ENCODE measurements at places on chromosomes 5 and 9.

DNA sequence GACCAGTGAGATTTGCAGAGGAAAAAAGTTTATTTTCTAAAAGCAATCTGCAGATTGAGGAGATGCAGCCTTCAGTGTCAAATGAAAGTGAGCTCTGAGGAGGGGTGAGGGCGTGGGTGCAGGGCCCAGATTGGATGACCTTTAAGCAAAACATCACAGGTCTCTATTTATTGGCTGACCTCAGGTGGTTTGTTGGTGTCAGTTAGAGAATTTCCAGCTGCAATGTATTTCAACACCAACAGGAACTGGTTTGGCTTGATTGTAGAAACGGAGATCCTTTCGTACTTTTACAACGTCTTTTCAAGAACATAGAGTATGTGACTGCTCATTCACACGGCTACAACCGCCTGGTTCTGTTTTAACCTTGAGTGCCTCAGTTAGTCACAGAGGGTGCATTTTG lies 1069.1 kb downstream of the EFNA5 start:
- no peaks in the 10 kb centered on the region for H3K27me3 ChIP-seq
- H3K4me1 ChIP-seq: no peaks in the 10 kb centered on the region
- H3K36me3 ChIP-seq: no peaks in the 10 kb centered on the region
- H3K4me3 ChIP-seq: no peak overlapping the region
- H3K27ac ChIP-seq: no peak overlapping the region
- ATAC-seq: no peak

GRCh38 chr9:103245369-103245768 lies 250.2 kb downstream of the CYLC2 start:
- H3K4me3 ChIP-seq: no peak overlapping the region
- no peak overlapping the region for H3K27ac ChIP-seq
- H3K4me1 ChIP-seq: no peaks in the 10 kb centered on the region

DNA sequence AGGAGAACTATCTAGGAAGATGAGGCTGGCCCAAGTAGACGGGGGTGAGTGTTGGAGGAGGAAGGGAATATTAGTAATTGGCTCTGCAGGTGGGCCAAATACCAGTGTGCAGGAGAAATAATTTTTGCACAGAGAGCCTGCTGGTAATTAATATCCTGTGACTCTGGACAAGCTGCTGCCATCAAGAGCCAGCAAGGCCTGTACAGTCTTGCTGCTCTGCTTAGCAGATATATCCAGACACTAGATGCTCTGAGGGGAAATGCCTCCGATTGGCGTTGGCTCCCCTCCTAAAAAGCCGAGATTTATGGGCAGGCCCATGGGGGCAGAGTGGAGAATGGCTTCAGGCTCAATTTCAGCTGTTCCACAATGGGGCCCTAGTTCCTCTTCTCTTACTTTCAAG lies 29.6 kb upstream of the ASTN2 start:
- no peak overlapping the region for H3K27ac ChIP-seq
- H3K36me3 ChIP-seq: no peaks in the 10 kb centered on the region
- ATAC-seq: no peak
- H3K27me3 ChIP-seq: no peaks in the 10 kb centered on the region
- no peaks in the 10 kb centered on the region for H3K4me1 ChIP-seq

DNA sequence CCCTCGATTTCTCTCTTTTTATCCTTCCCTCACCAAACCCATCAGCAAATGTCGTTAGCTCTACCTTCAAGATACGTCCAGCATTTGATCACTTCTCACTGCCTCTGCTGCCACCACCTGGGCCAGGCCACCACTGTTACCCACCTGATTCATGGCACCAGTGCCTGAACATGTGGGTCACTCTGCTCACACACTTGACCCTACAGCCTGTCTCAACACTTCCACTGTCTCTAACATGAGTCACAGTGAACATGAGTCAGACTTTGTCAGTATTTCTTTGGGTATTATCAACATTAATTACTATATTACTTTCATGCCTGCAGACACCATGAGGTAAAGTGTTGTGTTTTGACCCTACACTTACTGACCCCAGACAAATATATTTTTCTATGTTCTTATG lies 19.6 kb downstream of the SLC24A2 start:
- H3K27me3 ChIP-seq: no peaks in the 10 kb centered on the region
- no peak overlapping the region for H3K27ac ChIP-seq
- no peaks in the 10 kb centered on the region for H3K4me1 ChIP-seq

- no peak overlapping the region for H3K27ac ChIP-seq
- no peaks in the 10 kb centered on the region for H3K4me1 ChIP-seq
- H3K27me3 ChIP-seq: peaks cover 13% of the 10 kb centered on the region
- ATAC-seq: no peak
- H3K4me3 ChIP-seq: no peak overlapping the region
- no peaks in the 10 kb centered on the region for H3K36me3 ChIP-seq
These were observed 70.4 kb downstream of the SPRY4 start for GRCh38 chr5:142254431-142254830.

DNA sequence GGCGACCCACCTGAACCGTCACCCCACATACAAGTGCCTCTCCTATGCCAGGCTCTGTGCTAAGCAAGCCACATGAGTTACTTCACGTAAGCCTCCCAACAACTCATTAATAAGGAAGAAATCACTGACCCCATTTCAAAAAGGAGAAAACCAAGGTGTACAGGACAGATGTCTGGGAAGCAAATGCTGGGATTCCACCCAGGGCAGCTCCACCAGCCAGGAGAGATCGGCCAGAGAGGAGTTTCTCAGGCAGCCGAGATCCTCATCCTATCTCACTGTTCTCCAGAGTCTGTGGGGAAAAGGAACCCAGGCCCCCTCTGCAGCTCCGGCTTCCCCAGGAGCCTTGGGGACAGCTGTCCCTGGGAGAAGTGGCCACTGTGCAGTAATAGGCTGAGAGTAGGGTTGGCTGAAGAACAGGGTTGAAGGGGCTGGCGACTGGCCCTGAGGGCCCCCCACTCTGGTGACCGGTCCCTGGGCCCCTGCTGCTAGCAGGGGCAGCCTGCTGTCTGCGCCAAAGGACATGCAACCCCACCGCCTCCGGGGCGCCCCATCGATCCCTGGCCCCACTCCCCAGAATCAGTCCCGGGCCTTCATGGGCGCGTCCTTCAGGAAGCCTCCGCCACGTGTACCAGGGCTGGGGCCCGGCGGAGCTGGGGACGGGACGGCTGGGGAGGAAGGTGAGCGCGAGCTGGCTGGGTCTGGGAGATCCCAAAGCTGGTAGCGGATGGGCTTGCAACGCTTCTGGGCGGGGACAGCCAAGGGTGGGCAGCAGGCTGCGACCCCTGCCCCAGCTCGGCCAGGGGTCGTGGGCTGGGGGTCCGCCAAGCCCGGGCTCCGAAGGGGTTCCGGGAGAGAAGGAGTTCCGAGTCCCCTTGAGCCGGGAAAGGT lies 44.1 kb upstream of the STXBP1 start:
- peak overlapping the region; percentile 16 for H3K27ac ChIP-seq
- H3K27me3 ChIP-seq: peaks cover 4% of the 10 kb centered on the region
- H3K4me3 ChIP-seq: peak overlapping the region; percentile 63
- H3K36me3 ChIP-seq: no peaks in the 10 kb centered on the region
- peak; percentile 1 for ATAC-seq

Data from stimulated activated memory B cell treated with anti-CD40 and anti-IgM and Interleukin-4, amounts not matched to agents 10 μg/mL and 1 μg/mL and 100 μg/mL, for 72 hours (primary cell).